ENCODE measurements at places on chromosomes 5 and 9.

GRCh38 chr9:121889990-121890563 lies 203.0 kb downstream of the TTLL11 start:
- DNase-seq: no peak

GRCh38 chr5:176611435-176611834 lies 1.5 kb upstream of the GPRIN1 start:
- DNase-seq: peak; percentile 67

- no peak for DNase-seq
These were observed 208.6 kb downstream of the GRIA1 start for GRCh38 chr5:153699035-153699434.

GRCh38 chr9:131656356-131657036 lies 83.4 kb downstream of the RAPGEF1 start:
- peak; percentile 74 for DNase-seq

- DNase-seq: no peak
These were observed 32.0 kb downstream of the SEMA5A start for GRCh38 chr5:9513827-9514226.

GRCh38 chr5:149645236-149645635 lies 63.9 kb downstream of the ARHGEF37 start:
- no peak for DNase-seq

GRCh38 chr9:70835323-70835722 lies 286.1 kb downstream of the TRPM3 start:
- no peak for DNase-seq

- no peak for DNase-seq
These were observed 28.7 kb downstream of the TAF1L start for GRCh38 chr9:32606811-32607210.

GRCh38 chr9:126842220-126842842 lies 18.1 kb upstream of the ZBTB34 start:
- no peak for DNase-seq

DNA sequence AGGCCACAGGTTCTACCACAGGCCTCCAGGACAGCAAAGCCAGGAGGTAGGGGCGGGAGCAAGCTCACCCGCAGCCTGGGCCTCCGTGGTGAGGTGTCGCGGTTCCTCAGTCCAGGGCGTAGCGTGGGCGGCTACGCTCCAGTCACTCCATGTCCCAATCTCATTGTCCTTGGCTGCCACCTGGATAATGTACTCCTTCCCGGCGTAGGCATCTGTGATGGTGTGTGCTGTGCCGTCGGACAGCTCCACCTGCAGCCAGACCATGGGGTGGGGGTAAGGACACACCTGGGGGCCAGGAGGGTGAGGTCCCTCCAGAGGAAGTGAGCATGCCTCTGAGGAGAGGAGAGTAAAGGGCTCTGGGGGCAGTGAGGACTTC lies 29.8 kb upstream of the ENHO start:
- peak; percentile 40 for DNase-seq

GRCh38 chr9:27377811-27378456 lies 81.0 kb upstream of the EQTN start:
- no peak for DNase-seq

- no peak for DNase-seq
These were observed 233.6 kb downstream of the TRPM3 start for GRCh38 chr9:70887826-70888225.

DNA sequence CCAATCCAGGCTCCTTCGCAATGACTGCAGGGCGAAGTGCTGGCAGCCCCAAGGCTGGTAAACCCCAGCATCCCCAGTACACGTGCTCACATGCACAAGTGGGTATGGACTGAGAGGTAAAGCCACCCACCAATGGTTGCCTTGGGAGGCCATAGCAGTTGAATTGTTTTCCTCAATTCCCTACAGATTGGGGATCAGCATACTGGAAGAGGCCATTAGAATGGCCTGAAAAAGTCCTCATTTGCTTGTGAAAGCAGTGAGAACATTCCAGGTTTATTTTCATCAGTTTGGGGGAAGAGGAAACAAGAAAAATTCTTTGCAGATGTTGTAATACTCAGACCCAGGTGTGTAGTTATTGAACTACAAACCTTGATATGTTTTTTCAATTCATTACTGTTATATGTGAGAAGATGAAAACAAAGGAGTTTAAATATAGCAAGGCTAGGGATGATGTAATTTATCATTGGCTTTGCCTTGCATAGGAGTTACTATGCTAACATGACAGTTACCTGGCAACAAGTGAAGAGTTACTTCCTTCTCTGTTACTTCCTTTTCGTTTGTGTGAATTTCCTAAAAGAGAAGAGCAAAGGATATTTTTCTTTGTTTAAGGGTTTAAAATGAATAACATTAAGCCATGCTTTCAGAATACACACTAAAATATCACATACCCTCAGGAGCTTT lies 36.4 kb downstream of the MTMR12 start:
- no peak for DNase-seq

GRCh38 chr9:17063535-17064135 lies 71.2 kb upstream of the CNTLN start:
- no peak for DNase-seq

DNA sequence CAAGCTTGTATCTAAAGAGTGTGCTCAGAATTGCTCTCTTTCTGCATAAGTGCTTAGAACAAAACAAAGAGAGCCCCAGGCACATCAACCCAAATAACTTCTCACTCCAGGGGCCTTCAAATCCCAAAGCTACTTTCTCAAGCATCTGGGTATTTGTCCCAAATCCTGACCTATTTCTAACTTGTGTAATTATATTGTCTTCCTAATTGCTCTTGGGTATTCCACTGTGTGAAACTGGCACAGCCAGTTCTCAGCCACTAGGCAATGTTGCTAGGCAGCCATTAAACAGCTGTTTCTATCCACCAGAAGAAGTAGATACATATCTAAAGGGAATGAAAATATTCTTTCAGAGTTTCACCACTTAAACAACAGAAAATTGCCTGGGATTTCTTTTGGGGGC lies 198.8 kb downstream of the PRELID2 start:
- DNase-seq: no peak

- no peak for DNase-seq
These were observed 234.5 kb downstream of the PCSK1 start for GRCh38 chr5:96198356-96199058.

GRCh38 chr9:131567910-131568309 lies 22.6 kb downstream of the PRRT1B start:
- no peak for DNase-seq

DNA sequence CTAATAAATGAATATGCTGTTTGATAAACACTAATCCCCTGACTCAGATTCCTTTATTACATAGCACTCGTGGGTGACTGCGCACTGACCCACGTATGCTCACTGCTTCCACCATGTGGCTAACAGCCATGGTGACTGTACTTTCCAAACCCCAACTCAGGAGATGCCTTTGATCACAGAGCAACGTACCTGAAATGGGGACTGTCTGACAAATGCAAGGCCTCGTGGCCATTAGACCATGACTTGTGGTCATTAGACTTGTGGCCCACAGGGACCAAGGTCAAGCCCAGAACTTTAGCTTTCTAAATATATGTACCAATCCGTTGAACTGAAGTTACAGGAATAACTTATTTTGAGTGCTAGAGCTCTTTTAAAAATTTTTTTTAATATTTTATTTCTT lies 46.6 kb downstream of the CYFIP2 start:
- DNase-seq: no peak

- no peak for DNase-seq
These were observed 12.3 kb downstream of the GFPT2 start for GRCh38 chr5:180340856-180341255.

GRCh38 chr5:65823845-65824445 lies 101.9 kb downstream of the NLN start:
- DNase-seq: no peak

GRCh38 chr5:104081232-104081631 lies 518.6 kb upstream of the NUDT12 start:
- DNase-seq: no peak

- DNase-seq: peak; percentile 89
These were observed 41.4 kb upstream of the DAB2IP start for GRCh38 chr9:121609822-121610637.

DNA sequence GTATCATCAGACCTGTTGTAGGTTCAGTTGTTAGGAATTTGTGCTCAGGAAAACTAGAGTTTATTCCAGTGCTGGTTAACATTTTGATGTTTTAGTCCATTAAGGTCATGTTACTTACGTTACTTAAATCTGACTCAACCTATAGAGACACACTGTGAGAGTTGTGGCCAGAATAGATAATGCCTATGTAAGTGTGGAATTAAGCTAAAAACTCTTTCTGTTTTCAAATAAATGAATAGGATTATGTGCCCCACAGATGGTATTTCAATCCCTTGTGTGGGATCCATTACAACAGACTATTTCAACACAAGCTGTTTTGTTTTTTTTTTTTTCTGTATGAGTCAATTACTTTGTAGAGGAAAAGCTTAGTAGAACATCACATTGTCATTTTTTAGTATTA lies 68.1 kb downstream of the MEGF10 start:
- DNase-seq: no peak

DNA sequence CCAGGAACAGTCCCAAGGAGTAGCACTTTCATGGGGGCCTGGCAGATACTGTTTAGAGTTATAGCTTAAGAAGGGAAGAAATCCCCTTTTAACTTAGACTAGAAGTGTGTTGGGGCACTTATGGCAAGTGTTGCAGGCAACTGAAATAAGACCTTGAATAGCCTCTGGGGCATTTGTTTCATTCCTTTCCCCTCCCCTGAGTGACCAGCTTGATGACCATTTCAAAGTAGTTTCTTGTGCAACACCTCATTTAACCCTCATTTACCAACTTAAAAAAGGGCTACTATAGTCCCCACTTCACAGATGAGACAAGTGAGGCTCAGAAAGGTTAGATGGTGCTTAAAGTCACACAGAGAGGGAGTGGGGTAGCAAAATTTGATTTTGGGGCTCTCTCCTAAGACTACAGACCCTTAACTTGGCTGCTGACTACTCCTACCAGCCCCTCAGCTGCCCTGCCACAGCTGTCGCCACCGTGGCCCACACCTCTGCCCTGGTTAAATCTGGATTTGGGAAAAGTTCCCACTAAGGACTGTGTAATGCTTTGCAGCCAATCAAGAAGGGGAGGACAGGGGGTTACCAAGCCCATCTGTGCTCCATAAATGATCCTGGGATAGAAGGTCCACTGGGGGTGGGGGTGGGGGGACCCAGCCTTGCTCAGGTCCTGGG lies 5.5 kb downstream of the PDLIM4 start:
- DNase-seq: peak; percentile 15

DNA sequence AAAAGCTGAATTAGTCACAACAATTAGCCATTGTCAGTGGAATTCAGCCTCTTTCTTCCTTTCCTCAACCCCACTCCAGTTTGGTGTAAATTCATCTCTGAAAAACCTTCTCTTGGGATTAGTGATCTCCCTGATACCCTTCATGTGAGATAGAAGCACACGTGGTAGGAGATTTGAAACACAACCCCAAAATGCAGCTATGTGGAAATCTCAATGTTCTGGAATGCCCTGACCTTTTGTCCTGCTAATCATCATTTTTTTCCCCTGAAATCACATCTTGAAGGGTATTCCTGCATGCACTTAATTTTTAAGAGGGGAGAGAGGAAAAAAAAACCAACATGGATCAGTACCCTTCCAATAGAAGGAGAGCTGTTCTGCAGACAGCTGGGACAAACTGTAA lies 612.6 kb downstream of the EBF1 start:
- DNase-seq: no peak

- DNase-seq: no peak
These were observed 95.2 kb downstream of the FGF1 start for GRCh38 chr5:142590451-142591231.

GRCh38 chr5:146731909-146732659 lies 146.5 kb downstream of the PPP2R2B start:
- DNase-seq: no peak

- no peak for DNase-seq
These were observed 10.9 kb upstream of the RHOBTB3 start for GRCh38 chr5:95720094-95720786.

DNA sequence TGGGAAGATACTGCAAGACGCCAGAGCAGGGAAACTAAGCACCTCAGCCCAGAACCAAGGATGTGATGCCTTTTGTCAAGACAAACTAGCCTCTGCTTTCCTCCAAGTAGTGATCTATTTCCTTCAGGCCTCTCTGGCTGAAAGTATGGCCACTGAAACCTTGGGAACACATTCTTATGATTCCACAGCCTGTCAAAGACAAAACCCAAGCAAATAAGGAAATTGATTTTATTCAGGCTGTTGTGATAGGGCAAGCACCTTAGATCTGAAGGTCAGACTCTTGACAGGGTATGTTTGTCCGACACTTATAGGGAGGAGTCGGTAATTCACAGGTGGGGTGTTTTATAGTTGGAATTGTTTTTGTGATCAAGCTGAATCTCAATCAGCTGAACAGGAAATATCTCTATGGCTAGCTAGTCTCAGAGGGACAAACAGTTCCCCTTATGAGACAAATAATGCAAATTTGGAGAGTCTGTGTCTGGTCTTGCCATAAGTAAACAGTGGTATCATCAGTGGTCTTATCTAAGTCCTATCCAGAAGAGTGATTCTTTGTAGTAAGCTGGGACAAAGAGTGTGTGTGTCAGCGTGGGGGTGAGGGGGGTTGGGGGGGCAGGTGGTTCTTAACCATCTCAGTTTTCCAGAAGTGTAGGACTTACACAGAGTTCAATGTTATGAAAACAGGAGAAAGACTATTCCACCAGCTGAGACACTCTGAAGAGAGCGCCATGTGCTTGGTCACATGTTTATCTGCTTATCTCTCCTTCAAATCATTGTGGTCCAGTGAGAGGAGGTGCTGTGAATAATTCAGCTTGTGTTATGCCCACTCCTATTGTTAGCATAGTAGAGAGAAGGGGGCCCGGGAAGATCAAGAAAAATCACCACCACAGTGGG lies 6.7 kb upstream of the ZCCHC10 start:
- no peak for DNase-seq

- no peak for DNase-seq
These were observed 73.6 kb upstream of the RETREG1 start for GRCh38 chr5:16690243-16690852.

DNA sequence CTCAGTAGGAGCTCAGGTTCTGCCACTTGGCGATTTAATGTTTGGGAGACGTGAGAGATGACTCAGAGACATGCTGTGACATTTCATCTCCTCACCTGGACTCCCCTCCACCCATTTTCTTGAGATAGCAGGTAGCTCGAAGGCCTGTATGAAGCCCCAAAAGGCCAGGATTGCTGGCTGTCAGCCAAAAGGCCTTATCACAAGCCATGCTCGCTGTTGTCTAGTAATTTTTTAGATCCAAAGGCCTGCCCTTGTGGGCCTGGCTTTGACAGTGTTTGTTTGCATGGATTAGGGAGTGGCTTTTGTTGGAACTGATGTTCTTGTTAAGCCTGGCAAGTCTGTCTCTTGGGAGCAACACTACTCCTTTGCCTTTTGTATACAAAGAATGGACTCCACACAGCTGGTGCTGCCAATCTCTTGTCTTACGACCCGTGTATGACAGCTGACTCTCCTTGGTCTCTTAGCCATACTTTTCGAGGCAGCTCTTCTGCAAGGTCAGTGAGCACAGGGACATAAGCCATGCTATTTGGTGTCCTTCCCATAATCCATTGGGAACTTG lies 22.7 kb downstream of the CAVIN4 start:
- no peak for DNase-seq

Data from right lobe of liver (tissue), 6 donors.